ENCODE measurements at places on chromosomes 12 and 14.

GRCh38 chr12:20119596-20120402 is 248.5 kb upstream of the PDE3A start:
- DNase-seq = no peak

DNA sequence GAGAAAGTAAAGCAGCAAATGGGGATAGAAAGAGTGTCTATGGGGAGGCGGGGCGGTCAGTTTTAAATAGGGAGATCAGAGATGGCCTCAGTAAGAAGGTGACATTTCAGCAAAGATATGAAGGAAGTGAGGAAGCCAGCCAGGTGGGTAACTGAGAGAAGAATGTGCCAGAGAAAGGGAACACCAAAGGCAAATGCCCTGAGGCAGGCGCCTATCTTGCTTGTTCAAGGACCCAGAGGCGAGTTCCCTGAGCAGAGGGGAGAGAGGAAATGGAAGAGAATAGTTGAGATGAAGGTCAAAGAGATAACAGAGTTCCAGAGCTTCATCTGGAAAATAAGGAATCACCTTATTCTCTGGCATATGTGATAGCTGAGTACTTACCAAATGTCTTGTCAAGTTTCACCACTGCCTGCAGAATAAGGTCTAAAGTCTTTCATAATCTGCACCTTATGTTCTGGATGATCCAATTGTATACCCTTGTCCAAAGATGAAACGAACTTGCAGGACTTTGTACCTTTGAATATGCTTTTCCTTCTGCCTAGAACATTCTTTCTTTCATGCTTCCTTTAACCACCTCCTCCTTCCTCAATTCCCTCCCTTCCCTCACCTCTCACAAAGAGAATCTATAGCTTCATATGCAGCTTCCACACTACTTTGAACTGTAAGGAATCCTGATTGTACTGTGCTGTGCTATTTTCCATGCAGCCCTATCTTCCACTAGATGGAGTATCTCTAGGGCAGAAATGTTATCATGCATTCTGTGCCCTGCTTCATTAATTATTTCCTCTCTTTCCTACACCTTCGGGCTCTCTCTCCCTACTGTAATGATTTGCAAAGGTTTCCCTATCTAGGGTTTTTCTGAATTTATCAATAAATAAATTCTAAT is 38.5 kb downstream of the GNPTAB start:
- no peak for DNase-seq

- DNase-seq = no peak
Measured at GRCh38 chr14:90728951-90729350, 87.3 kb downstream of the TTC7B start.

GRCh38 chr14:65791191-65791981 is 378.9 kb downstream of the FUT8 start:
- no peak for DNase-seq

DNA sequence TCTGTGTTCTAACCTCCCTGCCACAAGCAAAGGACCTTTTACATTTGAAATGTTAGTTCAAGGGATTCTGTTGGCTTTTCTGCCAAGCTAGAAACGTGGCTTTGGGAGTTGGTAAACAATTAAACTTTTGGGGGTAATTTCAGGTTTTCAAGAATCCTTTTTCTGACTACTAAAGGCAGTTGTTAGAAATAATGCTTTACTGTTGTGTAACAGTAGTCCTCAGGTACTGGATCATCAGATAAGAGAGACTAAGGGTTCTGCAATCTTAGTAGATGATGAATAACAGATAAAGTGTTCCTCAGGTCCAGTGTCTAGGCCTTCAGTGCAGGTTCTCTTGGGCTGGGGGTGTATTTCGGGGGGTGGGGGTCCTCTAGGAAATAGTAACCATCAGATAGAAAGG is 192.3 kb downstream of the SYNE2 start:
- DNase-seq = no peak

DNA sequence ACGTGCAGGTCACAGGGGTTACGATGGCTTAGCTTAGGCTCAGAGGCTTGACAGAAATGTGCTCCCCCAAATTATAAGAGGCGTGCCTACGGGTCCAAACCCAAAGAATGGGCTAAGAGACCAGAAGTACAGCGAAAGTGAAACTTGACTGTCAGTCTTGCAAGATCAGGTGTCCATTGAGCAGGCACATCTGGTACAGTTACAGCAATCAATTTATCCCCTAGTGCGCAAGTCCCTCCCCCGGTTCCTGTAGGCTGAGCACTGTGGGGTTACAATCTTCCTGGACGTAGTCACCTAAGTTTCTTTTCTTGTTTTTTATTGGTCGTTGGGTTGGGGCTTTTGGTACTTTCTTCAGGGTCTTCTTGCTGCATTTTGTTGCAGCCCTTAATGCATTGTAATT is 134.2 kb downstream of the UNC79 start:
- DNase-seq = no peak

- DNase-seq = no peak
Measured at GRCh38 chr14:36905272-36905888, 243.7 kb downstream of the PAX9 start.

GRCh38 chr14:66038618-66039017 is 447.6 kb upstream of the CCDC196 start:
- DNase-seq = no peak

Measured in CD4-positive, alpha-beta T cell treated with Interleukin-6 at 100 ng/mL for 8 hours (primary cell).